ENCODE measurements at places on chromosomes 1 and 21.

- no peak for DNase-seq
Measured at GRCh38 chr1:4701276-4701675, 46.9 kb downstream of the AJAP1 start.

DNA sequence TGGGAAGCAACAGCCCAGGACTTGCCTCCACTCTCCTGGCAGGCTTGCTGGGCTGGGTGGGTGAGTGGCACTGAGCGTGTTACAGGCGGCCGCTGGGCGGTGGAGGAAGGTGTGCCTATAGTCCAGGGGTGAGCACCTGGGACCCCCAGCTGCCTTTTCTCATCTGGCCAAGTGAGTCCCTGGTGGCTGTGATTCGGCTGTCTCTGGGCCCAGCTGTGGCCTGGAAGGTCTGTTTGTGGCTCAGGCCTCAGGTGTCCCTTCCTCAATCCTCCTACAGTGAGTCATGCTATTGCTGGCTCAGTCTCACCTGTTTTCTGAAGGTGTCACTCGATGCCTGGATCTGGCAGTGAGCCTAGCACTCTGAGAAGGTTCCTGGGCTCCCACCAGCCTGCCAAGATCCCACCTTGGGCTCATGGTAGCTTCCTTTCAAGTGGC, 564.2 kb downstream of the PTPRU start:
- no peak for DNase-seq

DNA sequence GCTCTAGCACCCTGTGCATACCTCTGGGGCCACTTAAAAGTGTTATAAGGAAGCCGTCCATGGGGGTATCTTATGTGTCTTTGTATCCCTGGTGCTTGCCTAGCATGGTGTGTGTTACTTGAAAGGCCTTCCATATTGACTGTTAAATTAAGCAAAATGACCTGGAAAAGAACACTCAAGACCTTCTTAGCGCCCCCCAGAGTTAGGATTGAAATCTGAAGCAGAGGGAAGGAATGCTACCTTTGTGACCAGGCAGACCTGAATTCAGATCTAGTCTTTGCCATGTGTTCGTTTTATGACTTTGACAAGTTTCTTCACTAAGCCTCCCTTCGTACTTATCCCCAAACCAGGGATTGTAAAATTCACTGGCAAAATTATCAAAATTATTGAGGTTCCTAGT, 59.9 kb downstream of the SLC22A15 start:
- no peak for DNase-seq

DNA sequence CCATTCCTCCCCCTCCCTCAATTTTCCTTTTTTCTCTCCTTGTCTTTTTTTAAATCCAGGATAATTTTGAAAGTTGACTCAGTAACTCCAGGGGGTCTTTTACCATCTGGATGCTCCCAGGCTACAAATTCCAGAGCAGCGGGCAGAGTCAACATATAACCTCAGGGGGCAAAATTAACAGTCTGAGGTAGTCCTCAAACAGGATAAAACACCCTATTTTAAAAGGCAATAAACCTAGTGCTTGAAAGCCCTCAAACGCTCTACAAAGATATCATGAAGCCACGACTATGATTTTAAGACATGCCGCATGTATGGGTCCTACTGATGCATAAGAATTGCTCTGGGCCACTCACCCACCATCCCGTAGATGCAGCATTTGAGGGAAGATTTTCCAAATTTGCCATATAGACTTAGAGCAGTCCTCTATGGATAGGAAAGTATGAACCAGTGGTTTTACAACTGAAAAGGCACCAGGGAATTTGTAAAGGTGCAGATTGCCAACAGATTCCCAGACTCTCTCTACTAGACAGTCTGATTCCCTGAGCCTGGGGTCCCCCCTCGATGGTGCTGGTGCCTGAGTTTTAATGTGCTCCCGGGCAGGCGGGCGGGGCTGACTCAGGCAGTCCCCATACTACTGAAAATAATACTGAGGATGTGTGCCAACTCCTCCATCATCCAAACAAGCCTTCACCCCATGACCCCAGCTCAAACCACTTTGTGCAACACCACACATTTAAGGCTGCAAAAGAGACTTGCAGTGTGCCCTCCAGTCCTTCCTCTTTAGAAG, 37.2 kb downstream of the PTPN14 start:
- no peak for DNase-seq

GRCh38 chr21:29534448-29534847, 235.7 kb downstream of the BACH1 start:
- no peak for DNase-seq

DNA sequence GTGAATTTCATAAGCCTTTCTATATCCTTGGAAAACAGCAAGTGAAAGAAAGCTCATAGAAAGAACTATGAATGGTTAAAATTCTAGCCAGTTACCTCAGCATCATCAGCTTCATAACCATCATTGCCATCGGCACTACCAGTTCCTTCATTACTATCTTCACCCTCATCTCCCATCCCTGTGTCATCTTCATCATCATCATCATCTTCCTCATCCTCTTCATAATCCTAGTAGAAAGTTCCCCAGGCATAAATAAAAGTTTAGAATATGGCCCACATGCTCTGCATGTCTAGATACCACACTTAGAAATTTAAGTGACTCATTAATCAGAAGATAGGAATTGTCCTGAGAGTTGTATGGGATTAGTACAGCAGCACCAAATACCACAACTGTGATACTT, 49.0 kb downstream of the TPR start:
- DNase-seq = no peak

DNA sequence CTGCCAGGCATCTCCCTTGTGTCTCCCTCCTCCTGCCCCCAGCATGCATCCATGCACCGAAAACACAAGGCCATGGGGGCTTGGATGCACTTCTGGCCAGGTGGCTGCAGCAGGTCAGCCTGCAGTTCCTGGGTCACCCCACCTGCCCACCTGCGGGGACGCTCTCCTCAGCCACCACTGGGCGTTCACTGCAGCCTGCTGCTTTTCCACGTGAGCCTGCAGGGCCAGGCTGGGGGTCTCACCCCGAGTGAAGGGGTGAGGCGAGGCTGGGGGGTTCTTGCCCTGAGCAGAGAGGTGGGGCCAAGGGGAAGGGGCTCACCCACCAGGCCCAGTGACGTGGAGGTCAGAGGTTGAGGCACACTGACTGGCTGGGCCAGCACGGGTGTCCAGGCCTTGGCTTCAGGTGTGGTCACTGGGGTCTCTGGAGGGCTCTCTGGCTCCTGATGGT, 64.6 kb downstream of the WNT9A start:
- no peak for DNase-seq

- DNase-seq = no peak
Measured at GRCh38 chr1:169288011-169288414, 79.6 kb downstream of the NME7 start.

GRCh38 chr1:51675177-51675780, 58.4 kb downstream of the OSBPL9 start:
- DNase-seq = no peak

DNA sequence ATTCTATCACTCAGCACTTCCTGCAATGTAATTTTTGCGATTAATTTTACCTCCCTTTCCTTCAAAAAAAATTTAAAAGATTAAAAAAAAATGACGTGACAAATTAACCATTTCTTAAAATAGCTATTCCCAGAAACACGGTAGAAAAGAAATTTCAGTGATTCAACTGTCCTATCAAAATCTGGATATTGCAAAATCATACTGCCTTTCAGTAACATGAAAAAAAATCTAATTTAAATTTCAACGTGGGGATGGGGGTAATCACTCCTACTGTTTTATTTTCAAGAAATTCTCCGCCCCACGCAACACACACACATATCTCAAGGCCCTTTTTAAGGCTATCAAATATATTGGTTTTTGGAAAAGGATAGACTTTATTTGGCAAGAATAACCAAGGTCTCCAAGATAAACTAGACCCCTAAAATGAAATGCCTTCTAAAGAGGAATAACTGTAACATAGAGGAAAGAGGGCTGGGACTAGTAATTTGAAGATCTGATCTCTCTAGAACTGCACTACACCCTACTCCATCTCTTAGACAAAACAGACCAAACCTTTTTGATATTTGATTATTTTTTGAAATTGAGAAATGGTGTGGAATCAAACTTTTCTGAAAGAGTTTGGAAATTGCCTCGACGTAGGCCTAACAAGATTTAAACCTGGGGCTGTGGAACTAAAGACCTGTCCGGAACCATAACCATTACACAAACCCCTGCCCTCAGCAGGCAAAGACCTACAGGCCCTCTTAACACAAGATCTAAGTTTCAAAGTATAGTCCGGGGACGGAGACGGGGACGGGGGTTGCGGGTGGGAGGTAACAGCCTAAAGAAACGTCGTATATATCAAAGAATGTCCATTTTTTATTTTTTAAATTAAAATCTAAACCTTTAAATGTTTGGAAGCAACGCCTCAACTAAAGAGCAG, 941 bp downstream of the ARNT start:
- DNase-seq = no peak

GRCh38 chr1:246308533-246309075, 198.5 kb downstream of the SMYD3 start:
- DNase-seq = no peak

DNA sequence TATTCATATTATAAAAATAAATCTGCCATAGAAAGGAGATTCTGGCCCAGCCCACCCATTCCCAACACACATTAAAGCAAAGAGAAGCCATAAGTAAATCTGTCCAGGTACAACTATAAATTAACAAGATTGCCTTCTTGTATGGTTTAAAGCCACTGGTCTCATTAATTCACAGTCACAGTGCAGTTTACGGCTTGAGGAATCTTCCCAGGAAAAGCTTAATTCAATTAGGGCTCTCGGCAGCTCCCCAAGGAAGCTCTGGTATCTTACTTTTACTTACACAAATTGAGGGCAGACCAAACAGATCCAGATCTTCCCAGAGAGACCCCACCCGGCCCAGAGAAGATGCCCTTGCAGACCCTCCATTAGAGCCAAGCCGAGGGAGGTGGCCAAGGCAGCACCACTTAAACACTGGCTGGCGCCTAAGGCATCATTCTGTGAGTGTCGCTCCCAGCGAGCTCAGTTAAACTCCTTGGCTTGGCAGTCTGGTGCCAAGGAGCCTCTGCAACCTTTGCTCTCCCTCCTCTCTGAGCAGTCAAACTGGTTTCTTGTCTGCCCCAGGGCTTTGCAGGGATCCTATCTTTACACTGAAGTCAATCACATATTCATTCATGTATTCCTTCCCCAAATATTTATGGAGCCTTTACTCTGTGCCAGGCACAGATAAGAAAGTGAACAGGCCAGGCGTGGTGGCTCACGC, 10.7 kb downstream of the SLC9A1 start:
- no peak for DNase-seq

GRCh38 chr1:201683397-201683796, 144.5 kb downstream of the NAV1 start:
- DNase-seq = no peak

DNA sequence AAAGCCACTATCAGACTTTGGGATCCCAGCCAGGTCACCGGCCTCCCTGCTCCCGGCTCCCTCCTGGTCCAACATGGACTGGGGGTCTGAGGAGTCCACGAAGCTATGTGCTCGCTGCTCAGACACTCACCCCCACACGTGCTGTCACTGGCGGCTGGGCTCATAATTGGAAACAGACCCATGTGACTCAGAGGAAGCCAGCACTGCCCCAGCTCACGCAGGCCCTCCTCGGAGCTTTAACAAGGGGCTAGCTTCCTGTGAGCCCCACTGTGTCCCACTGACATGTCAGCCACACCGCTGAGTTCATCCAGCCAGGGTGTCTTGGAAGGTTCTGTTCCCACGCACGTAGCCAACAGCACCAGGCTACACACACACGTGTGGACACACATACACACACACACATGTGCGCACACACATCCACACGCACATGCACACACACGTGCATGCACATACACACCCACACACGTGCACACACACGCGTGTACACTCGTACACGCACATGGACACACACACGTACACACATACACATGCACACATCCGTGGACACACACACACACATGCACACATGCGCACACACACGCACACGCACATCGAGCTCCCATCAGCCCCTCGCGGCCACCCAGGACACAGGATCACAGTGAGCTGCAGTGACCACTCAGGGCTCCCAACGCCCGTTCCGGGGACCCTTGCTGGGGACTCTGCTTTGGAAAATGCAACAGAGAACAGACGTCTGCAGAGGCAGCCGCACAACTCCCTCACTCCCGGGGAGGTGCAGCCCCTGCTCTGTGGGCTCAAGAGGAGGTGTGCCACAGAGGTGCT, 18.4 kb upstream of the COL6A2 start:
- no peak for DNase-seq

DNA sequence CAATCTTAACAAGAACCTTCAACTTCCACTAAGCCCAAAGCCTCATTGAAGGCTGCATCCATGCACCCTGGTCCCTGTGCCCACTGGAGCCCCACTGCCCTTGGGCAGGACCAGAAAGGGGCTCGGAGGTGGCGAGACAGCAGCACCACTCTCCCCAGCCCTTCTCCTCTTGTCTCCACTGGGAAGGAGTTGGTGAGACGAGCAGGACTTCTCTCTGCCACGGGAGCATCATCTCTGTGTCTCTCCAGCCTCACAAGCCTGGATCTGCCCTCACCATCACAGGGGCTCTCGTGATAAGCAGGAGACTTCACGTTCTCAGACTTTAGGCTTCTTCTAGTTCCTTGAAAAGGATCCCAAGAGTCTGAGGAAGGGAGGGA, 7.2 kb upstream of the ETV3L start:
- DNase-seq = no peak

DNA sequence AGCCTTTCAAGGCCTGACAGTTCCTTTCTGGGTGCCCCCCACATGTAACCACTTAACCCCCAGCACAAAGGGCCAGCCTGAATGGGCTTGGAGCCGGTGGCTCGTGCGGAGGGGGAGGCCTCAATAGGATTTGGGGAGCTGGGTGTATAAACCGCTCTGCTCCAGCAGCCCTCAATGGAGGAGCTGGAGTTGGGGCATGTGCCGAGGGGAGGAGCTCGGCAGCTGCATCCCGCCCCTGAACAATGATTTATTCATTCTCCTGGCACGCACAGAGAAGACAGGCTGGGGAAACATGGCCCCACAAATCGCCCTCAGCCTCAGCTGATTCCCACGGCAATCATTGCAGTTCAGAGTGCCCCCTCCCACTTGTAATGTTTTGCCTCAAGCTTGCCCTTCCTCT, 6.9 kb upstream of the C1orf216 start:
- DNase-seq = no peak

DNA sequence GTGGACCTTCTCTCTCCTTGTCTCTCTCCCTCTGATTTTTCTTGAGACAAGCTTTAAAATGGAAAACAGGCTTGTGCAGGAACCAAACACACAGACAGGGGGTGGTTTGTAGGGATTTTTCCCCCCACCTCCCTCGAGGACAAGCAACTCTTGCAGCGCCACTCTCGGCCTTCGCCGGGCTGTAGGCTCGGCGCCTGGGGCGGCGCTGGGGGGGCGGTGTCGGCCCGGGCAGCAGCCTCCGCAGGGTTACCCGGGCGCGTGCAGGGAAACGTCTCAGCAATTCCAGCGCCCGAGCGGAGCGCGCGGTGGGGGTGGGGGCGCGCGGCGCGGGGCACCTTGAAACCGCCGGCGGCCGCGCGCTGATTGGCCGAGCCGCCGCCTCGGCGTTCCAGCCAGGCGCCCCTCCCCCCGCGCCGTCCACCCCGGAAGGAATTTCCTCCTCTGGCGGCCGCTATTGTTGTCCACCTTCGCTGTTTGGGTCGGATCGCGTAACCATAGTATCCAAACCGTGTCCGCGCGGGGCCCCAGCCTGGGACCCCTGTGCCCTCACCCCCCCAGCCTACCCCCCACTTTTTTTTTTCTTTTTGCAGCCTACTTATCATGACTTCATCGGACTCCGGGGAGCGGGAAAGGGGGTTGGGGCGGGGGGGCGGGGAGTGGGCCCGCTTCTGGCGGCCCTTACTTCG, 59.8 kb upstream of the ACOT11 start:
- DNase-seq = peak; percentile 64

- DNase-seq = no peak
Measured at GRCh38 chr1:184590163-184590750, 164.4 kb downstream of the EDEM3 start.

All from stimulated activated CD4-positive, alpha-beta T cell treated with anti-CD3 and anti-CD28 coated beads, TNF-alpha, amount 100 ng/mL, for 48 hours (primary cell).